MCF 10A (cell line): ENCODE measurements at places on chromosomes 5 and 9. TPM values are rescaled to one million over a fixed set of nuclear protein-coding genes. Genes with fewer than 3 reads are reported as not detected.

DNA sequence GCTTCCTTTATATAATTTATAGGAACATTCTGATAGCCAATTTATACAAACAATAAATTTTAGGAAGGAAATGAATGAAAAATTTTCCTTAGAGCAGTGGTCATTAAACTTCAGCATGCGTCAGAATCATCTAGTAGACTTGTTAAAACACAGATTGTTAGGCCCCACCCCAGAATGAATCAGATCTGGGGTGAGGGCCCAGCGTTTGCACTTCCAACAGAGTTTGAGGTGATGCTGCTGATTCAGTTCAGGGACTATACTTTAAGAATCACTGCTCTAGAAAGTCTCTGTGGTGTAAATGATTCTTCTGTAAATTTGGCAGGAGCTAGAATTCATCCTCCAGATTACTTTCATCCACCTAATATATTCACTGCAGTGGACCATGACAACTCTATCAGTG lies 80.4 kb downstream of the SLC12A2 start:
- peak; percentile 75 for DNase-seq

GRCh38 chr5:54825005-54825404 lies 160.4 kb downstream of the ESM1 start:
- peak; percentile 58 for DNase-seq

DNA sequence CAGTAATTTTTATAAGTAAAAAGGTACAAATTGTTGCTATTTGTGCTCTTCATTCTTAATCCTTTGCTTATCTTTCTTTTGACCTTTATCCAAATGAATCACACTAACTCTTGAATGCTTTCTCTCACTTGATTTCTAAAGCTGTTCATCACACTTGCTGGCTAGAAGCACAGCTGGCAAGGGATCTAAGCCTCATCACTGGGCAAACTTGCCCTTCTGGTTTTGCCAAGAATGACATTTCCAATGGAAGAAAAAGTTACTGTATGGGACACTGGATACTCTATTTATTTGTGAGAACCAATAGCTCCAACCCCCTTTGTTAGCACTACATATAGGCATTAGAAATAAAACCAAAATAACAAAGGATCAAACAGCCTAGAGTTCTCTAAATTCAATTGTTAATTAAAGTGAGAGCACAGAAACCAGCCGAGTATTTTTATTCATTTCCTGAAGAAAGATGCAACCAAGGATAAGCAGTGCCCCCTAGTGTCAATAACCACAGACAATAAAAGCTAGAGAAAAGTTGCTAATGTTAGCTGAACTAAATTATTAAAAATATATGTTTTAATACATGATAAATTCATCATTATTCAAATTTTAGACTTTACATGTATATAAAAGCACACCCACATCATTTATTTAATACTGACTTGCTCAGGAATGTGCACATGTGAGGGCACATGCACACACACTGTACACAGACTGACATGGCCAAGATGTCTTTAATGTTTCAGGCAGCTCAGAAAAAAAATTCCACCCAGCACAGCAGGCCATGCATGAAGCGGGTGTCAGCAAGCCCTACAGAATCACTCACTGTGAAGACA lies 59.8 kb upstream of the POU5F2 start:
- peak; percentile 69 for DNase-seq

GRCh38 chr5:57805170-57805569 lies 322.6 kb upstream of the ACTBL2 start:
- no peak for DNase-seq

DNA sequence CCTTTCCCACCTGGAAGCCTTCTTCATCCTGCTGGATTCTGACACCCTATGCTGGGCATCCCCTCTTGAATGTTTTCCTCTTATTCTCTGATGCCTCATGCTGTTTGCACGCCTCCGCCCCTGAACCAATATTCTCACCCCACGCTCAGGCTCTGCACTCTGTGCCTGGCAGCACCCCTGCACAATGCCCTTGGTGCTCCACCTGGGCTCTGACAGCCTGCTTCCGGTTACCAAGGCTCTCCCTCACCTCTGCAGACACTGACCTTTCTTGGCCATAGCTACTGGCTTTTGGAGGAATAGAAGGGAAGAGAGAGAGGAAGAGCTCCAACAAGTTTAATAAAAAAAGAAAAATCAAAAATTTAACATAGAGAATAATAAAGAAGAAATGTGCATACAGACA lies 108.7 kb upstream of the SHB start:
- no peak for DNase-seq

- peak; percentile 27 for DNase-seq
These were observed 1.2 kb downstream of the IER5L start for GRCh38 chr9:129176701-129177442.

DNA sequence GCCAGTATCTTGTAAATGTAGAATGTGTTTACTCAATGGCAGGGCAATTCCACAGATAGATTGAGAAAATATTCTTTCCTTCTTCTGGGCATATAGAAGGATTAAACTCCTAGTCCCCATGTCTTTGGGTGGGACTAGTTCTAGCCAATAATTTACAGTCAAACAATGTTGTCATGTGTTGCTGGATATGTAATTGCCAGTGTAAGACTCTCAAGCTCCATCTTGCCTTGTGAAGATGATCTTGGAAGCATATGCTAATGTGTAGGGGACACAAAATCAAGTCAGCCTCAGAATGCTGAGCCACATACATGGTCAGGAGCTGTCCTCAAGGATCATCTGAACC lies 386.9 kb downstream of the CETN3 start:
- no peak for DNase-seq

Gene PAEP
- total RNA-seq: not detected in 2 replicates

Gene IRX2
- 35.4 and 43.4 TPM in 2 replicates for total RNA-seq
